ENCODE measurements at places on chromosomes 3 and 15.

DNA sequence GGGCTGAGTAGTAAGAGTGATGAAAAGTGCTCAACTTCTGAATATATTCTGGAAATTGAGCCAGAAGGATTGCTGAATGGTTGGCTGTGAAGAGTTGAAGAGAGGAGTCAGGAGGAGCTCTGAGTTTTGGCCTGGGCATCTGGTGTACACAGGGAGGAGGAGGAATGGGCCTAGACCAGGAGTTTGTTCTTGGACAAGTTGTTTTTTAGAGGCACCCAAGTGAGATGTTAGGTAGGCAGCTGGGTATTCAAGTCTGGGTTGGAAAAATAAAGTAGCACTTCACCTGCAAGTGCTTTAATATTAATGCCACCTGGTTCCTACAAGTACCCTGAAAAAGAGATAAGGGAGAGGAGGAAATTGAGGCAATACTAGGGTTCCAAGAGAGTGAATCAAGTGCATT is 14.7 kb downstream of the BSN start:
- no peak for DNase-seq

DNA sequence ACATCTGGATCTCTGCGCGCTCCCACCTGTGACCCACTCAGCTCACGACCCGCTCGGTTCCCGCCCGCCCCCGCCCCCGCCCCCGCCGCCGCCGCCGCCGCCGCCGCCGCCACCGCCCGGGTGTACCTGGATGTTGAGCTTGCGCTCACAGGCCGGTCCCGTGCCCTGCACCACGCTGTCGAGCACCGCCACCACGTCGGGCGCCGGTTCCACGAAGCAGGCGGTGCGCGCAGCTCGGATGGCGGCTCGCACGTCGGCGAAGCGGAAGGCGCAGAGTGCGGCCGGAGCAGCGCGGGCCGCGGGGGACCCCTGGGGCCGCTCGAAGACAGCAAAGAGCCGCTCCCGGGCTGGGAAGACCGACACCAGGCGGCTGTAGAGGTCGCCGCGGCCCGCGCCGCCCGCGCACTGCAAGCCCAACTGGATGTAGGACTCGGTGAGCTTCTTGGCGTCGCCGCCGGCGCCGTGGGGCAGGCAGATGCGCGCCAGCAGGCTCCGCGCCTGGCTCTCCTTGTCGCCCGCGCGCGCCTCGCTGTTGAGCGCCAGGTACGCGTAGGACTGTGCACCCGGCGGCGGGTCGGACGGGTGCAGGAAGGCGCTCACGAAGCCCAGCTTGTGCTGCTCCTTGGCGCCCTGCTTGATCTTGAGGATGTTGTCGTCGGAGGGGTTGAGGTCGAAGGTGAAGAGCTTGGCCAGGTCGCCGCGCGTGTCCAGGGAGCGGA is 1.1 kb downstream of the PLXND1 start:
- DNase-seq: peak; percentile 72

GRCh38 chr3:118228151-118228550 is 806.5 kb downstream of the IGSF11 start:
- no peak for DNase-seq

GRCh38 chr3:11382146-11382745 is 110.0 kb downstream of the ATG7 start:
- no peak for DNase-seq

GRCh38 chr3:24401811-24402185 is 92.9 kb downstream of the THRB start:
- DNase-seq: no peak

- DNase-seq: no peak
Observed at GRCh38 chr15:73318463-73319351, 50.1 kb downstream of the HCN4 start.

DNA sequence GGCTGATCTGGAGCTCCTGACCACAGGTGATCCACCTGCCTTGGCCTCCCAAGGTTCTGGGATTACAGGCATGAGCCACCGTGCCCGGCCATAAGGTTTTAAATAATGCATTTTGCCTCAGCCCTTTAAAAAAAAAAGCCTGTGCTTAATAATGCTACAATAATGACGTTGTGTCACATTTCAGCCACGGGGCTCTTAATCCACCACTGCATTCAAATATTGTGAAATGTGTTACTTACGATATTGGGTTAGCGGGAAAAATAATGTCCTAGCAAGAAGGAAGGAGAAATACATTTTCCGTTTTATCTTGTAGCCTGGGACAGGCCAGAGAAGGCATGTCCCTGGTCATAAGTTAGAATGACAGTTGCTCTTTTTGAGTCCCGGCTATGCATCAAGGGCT is 17.6 kb downstream of the PAQR5 start:
- no peak for DNase-seq

GRCh38 chr15:62068071-62068809 is 1.5 kb downstream of the C2CD4A start:
- DNase-seq: peak; percentile 57

DNA sequence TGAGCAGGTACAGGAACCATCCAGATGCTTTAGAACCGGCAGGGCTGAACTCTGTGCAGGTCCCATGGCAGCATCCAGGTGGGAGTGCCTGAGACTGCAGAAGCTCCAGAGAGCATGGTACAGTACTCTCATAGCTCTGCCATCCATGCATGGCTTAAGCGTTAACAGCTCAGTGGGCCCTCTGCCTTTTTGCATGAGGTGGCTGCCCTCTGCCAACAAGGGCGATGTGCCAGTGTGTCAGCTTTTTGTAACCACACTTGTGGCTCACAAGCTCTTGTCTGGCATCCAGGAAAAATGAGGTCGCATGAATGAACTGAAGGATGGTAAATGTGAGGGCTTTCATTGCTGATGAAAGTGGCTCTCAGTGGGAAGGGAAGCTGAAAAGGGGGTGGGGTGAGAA is 950.1 kb downstream of the DIPK2A start:
- DNase-seq: peak; percentile 3

DNA sequence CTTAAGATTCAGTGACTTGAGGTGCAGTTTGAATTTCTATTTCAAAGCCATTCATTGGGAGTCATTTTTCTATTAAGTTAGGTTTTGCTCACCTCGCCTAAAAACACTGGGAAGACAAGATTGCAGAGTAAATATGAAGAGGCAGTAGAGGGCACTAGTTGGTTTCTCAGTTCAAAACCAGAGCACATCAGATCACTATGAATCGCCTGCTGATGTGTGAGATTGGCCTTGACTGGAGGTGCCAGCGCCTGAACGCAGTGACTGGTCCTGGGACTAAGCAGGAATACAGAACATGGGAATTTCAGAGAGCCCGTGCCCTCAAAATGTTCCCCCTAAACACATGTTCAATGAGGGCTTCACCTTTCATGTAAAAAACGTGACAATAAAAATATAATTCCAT is 229.0 kb downstream of the ITPR1 start:
- DNase-seq: peak; percentile 80

GRCh38 chr3:177777699-177778098 is 580.4 kb upstream of the TBL1XR1 start:
- DNase-seq: peak; percentile 85

GRCh38 chr3:37935290-37935668 is 55.3 kb upstream of the VILL start:
- peak; percentile 16 for DNase-seq

DNA sequence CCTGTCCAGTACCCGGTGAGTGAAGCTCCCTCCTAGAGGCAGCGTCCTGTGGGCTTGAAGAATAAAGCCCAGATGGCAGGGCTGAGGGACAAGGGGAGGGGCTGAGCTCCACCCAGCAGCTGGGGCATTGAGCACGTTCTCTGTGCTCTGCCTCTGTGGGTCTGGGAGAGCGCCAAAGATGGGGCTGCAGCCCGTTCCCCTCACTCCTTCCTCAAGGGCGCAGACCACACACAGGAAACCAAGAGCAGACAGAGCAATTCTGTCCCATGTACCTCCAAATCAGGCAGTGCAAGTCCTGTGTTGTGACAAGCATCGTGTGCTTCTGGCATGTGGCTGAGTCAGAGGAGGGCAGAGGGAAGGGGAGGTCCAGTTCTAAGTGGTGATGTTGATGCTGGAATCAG is 15.7 kb upstream of the KIF23 start:
- DNase-seq: peak; percentile 53

- DNase-seq: no peak
Observed at GRCh38 chr15:35288580-35288979, 203.5 kb upstream of the NANOGP8 start.

GRCh38 chr3:143970773-143971358 is 757 bp upstream of the DIPK2A start:
- DNase-seq: peak; percentile 55

DNA sequence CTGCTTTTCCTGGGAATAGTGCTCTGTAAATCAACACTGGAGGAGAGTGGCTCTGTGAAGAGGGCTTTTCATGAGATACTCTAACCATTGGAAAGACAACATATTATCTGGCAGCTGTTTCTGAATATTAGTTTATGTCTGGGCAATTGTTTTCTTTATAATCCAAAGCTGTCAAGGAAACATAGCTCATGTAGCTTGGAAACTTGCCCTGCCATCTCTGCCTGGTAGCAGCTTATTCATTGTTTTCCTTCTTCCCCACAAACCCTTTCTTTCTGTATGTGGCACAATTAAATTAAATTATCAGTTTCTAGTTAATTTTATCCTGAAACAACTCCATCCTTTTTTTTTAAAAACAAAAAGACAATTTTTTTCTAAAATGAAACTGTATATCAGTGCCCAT is 160.0 kb downstream of the EDEM1 start:
- no peak for DNase-seq

DNA sequence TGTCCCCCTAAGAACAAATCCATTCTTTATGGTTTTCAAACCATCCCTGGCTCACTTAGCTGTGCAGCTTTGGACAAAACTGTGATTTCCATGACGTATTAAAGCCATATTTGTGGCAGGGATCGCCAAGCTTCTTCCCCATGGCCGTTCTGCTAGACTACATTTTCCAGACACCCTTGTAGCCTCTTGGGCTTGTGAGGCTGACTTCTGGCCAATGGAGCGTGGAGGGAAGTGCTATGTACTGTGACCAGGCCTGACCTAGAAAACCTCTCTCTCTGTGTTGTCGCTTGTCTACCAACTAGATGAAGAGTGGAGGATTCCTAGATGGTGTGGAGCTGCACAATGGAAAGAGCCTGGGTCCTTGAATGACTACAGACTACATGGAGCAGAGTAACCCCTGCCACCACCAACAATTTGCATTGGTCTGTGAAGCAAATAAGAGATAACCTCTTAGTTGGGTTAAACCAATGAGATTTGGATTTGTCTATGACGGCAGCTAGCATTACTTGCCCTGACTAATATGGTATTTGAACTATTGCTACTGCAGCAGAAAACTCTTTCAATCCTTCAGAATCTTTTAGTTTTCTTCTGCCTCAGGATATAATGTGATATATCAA is 22.1 kb upstream of the MGLL start:
- DNase-seq: no peak
